Activated CD4-positive, alpha-beta T cell treated with anti-CD3 and anti-CD28 coated beads, Interleukin-2, amount 50 U/mL, for 4 hours (primary cell): ENCODE measurements at places on chromosomes 6 and 20.

GRCh38 chr6:150006961-150007464, 18.3 kb downstream of the RAET1L start:
- no peak for DNase-seq

GRCh38 chr6:144297511-144298100, 12.5 kb downstream of the UTRN start:
- DNase-seq: no peak

DNA sequence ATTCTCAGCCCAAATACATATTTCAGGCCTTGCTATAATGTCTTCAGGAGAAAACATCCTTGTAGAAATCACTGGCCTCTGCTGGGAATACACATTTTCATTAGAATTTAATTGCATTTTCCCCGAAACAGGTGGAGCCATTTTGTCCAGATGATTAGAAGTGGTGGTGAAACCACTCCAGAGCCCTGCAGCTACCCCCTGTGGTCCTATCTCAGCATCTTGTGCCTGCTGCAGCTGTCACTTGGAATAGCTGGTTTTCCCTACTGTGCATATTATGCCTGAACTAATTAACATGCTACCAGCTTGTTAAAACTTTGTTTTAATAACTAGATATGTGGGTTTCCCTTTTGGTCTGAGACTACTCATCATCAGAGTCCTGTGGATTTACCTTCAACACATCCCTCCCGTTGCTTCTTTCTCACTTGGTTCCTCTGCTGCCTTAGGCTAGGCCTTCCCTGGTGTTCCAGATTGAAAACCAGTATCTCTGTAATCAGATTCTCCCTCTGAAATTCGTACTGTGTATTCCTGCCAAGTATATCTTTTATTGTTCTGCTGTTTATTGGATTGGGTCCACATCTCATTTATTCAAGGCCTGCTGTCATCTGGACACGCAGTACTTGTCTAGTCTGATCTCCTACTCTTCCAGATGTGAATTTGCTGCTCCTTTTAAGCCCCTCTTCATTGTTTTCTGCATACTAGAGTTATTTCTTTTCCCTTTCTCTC, 15.2 kb downstream of the DNAH8 start:
- no peak for DNase-seq

- DNase-seq: no peak
These were observed 130.1 kb upstream of the SLC2A12 start for GRCh38 chr6:134182528-134182927.

DNA sequence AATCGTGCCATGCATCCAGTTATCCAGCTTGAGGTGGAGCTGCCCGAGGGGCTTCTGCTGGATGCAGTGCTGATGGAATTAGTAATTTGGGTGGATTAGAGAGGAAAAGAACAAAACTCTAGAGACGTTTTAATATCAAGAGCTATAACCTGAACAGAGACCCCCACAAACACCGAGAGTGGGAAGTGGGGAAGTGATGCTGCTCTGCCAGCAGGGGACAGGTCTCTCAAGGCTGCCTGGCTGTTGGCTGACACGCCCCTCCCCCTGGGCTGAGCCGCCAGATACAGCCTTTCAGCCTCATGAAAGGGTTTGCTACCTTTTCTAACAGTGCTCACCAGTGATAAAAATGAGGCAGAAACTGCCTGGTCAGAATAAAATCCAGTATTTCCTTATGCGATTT, 9.6 kb downstream of the LEMD2 start:
- DNase-seq: no peak

DNA sequence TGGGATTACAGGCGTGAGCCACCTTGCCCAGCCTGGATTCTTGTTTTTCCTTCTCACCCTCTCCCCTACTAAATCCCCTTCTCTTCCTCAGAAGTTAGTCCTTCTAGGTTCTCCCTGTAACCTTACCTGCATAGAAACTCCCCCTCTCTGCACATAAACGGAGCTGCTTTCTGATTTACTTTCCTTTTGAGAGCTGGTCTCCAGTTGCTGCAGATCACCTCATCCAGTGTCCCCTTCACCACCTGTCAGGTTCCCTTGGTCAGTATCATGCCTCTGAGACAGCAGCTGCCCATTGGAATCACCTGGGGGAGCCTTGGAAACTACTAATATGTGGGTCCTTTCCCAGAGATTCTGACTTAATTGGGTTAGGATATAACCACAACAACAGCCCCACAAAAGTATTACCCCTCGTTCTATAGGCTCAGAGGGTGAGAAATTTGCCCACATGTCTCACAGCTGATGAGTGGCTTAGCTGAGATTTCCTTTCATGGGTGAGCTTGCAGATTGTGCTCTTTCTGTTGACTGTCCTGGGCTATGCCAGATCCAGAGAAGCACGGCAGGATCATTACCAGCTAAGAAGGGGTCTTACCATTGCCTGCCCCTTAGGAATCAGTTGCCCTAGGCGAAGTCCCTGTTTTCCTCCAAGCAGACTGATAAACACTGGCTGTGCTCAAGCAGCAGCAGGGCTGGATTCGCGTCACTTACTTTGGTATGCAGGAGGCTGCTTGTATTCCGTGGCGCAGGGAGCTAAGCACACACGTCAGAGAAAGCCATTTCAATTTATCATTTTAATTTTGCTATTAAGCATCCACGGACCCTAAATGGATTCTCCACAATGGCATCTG, 51.3 kb downstream of the AKAP12 start:
- DNase-seq: no peak

DNA sequence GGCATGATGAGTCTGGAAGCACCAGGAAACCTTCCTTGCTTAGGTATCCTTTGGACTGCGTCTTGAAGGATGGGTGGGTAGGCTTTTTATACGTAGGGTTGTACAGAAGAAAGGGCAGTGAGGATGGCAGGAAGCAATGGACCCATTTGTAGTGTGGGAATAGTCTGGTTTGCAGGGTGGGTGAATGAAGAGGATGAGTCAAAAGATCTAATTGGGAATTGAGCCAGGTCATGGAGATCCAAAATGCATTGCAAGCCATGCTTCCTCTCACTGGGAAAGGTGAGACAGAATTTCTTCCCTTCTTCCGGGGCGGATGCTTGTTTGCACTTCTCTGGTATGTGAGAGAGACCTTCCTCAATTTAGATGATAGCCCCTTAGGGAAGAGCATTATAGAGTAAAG, 10.1 kb upstream of the BTBD3 start:
- DNase-seq: no peak

DNA sequence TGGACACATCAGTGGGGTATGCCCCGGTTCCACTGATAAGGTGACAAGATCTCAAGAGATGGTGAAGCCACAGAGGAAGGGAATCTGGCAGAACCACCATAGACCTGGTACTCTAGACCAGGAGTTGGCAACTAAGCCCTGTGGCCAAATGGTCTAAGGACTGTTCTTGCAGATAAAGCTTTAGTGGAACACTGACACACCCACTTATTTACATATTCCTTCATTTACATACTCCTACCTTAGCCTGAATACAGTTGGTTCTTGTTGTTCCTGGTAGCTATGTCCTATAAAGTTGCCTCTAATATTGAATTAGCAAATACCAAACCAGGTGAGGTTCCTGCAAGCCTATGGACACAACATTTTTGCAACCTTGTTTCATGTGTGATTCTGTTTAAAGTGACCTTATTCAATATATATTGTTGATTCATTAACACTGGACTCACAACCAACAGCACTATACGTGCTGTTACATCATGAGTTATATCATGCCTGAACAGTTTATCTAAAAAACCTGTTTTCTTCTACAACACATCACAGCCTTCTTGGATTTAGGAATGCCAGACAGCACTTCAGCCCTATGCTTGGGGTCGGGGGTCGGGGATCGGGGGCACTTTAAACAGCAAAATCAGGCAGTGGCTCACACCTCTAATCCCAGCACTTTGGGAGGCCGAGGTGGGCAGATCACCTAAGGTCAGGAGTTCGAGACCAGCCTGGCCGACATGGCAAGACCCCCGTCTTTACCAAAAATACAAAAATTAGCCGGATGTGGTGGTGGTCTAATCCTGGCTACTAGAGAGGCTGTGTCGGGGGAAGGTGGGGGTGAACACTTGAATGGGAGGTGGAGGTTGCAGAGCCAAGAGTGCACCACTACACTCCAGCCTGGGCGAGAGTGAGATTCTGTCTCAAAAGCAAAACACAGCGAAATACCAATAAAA, 2.5 kb downstream of the CCDC167 start:
- DNase-seq: no peak

DNA sequence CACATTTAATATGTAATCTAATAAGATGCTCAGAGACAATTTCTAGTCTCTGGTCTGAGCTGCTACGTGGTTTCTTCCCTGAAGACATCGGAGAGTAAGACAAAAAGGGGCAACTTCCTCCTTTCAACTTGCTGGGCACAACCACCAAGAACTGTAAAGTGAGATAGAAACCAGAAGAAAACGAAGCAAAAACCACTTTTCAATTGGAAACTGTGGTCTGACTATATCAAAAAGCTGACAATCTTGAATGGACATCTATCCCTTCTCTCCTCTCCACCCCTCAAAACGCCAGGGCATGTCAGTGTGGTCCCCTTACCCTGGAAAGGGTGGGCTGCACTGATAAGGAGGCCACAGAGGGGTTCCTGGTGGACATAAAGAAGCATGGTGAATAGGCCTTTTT, 269.1 kb downstream of the CD83 start:
- no peak for DNase-seq

DNA sequence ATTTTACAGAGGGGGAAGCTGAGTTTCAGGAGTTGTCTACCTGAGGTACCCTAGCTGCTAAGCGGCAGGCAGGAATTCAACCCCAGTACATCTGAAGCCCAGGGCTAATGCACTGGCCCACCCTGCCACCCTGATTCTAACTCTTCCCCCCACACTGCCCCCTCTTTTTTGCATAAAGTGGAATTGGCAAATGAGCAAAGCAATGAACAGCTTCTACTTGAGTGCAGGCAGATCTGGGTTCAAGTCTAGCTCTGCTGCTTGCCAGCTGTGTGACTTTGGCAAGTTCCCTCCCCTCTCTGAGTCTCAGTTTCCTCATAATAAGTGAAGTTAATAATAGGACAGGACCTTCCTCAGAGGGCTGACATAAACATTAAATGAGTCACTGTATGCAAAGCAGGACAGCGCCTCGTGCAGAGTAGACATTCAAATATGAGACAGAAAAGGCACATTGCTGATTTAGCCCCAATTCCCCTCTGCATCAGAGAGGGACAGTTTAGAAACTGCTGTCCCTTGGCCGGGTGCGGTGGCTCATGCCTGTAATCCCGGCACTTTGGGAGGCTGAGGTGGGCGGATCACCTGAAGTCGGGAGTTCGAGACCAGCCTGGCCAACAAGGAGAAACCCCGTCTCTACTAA, 4.7 kb downstream of the ADA start:
- no peak for DNase-seq
